ENCODE measurements at places on chromosomes 2 and 18.

GRCh38 chr2:12921321-12921720 is 204.6 kb downstream of the TRIB2 start:
- no peak for DNase-seq

- peak; percentile 6 for DNase-seq
Observed at GRCh38 chr18:10687161-10687925, 161.5 kb downstream of the NAPG start.

GRCh38 chr18:61697306-61697909 is 195.4 kb downstream of the RNF152 start:
- no peak for DNase-seq

- DNase-seq: no peak
Observed at GRCh38 chr18:28903306-28903705, 726.4 kb upstream of the CDH2 start.

- no peak for DNase-seq
Observed at GRCh38 chr18:3616142-3616541, 166.2 kb downstream of the TGIF1 start.

DNA sequence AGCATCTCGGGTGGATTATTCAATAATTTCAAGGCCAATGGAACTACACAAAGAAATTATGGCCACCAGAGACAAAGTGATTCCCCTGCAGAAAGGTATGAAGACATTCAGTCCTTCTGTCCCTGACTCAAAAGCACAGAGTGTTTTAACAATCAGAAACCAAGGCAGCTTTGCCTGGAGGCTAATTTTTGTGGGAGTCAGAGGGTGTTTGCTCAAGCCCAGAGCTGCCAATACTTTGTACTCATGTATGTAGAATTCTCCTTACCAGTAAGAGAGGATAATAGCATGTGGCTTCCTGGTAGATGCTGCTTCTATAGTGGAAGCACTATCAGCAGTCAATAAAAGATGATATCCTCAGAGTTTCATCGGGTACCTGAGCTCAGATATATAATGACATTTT is 178.4 kb downstream of the KCNE4 start:
- DNase-seq: peak; percentile 7

DNA sequence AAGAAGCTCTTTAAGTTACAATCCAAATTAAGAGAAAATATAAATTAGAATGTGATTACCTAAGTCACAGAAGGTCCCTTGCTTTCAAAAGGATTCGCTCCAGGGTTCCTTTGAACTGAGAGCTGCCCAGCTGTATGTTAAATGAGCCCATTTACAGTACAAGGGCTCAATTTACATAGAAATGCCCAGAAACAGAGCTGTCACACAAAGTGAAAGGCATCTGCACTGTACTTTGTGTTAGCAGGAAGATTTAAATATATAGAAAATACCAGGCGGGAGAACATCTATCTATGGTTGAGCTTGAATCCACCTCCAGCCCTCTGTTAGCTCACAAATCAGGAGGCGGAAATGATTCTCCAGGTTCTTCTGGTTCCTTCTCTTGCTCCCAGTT is 272.9 kb downstream of the PAX3 start:
- DNase-seq: no peak

DNA sequence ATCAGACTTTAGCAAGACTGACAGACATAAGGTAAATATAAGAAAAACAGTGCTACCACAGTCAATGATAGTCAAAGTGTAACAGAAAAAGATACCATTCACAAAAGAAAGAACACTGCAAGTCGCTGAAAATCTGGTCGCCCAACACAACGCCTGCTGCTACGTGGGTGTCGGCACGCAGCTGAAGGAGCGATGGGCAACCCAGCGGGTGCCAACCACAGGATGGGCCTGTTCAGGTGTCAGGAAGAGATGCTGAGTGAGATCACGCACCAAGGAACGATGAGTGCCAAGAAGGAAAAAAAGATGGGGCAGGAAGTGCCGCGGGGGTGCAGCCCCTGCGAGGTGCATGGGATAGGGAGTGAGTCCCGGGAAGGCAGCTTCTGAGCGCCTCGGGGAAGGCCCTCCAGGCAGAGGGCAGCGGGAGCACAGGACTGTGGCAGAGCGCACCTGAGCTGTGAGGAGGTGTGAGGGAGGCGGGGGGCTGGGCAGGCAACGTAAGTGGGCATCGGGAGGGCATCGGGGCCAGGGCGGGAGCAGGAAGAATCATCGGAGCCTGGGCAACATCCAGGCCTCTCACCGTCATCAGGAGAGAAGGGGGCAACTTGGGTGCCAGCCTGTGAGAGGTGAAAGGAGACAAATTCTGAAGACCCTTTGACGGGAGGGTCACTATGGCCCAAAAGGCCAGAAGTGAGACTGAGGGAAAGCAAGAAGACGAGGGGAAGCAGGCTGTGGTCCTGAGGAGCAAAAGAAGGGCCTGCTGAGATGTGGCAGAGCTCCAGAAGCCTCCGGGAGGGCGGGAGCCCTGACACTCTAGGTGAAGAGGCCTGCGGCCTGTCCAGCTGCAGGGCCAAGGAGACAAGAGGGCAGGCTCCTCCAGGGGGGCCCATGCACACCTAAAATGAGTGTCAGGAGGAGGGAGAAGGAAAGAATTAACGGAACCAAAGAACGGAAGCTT is 14.8 kb upstream of the MTERF4 start:
- no peak for DNase-seq

- no peak for DNase-seq
Observed at GRCh38 chr2:122414902-122415301, 659.5 kb downstream of the TSN start.

GRCh38 chr2:40450796-40451430 is 977 bp downstream of the SLC8A1 start:
- peak; percentile 54 for DNase-seq

DNA sequence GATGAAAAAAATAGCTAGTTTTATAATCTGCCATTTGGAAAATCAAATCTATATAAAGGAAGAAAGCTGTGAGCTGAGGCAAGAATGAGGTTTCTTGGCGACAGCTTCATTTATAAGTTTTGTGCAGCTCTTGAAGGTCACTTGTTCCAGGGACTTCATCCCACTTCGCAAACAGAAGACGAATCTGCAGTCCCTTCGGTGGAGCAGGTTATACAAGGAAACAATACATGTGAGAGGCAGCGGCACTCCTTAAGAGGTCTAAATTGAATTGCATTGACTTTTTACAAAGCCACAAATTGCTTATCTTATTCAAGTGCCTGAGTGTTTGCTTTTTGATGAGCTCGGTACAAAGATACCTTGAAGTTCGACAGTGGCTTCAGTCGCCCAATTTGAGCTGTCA is 72.2 kb downstream of the C1QL2 start:
- no peak for DNase-seq

- DNase-seq: peak; percentile 30
Observed at GRCh38 chr2:158740621-158741020, 54.5 kb upstream of the DAPL1 start.

GRCh38 chr2:176854062-176854461 is 358.5 kb upstream of the HNRNPA3 start:
- DNase-seq: no peak

- DNase-seq: no peak
Observed at GRCh38 chr18:11078491-11078890, 70.9 kb downstream of the PIEZO2 start.

GRCh38 chr2:63301481-63301880 is 250.9 kb downstream of the OTX1 start:
- no peak for DNase-seq

DNA sequence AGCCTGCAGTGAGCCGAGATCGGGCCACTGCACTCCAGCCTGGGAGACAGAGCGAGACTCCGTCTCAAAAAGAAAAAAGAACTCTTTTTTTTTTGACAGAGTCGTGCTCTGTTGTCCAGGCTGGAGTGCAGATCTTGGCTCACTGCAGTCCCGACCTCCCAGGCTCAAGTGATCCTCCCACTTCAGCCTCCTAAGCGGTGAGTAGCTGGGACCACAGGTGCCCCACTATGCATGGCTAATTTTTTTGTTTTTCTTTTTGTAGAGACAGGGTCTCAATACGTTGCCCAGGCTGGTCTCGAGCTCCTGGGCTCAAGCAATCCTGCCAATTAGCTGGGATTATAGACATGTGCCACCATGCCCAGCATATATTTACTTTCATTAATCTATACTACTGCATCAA is 12.5 kb upstream of the INO80D start:
- no peak for DNase-seq

DNA sequence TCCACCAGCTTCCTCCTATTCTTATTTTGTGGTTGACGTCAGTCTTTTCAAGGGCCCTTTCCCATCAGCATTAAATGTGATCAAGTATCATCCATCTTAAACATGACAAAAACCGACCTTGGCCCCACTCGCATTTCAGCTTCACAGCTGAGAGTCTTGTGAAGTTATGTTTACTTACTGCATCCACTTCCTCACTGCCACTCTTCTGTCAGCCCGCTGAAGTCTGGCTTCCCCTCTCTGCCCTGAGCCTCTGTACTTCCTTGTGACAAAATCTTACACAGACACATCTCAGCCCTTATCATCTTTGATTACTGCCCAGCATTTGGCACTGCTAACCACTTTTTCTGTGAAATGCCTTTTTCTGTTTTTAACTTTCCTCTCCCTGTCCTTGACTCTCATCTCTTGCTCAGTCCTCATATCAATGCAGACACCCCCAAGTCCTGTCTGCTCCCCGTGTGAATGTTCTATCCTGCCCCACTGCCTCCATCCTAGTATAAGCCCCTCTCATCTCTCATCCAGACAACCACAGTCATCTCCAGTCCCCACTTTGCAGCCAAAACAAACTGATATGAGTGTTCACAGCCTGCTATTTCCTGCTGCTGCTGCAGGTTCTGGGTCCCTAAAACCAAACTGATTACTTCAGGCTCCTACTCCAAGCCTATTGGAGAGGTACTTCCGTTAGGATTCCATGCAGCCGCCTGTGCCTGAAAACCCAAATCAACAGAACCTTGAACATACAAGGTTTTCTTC is 31.4 kb downstream of the FOSL2 start:
- DNase-seq: peak; percentile 69

DNA sequence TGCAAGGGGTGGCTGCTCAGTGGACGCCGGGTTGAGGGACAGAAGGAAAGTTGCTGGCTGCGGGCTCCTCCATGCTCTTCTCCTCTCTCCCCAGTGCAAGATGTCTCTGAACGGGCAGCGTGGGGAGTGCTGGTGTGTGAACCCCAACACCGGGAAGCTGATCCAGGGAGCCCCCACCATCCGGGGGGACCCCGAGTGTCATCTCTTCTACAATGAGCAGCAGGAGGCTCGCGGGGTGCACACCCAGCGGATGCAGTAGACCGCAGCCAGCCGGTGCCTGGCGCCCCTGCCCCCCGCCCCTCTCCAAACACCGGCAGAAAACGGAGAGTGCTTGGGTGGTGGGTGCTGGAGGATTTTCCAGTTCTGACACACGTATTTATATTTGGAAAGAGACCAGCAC is 30.6 kb downstream of the IGFBP2 start:
- no peak for DNase-seq

GRCh38 chr18:32815881-32816280 is 43.1 kb upstream of the KLHL14 start:
- no peak for DNase-seq

DNA sequence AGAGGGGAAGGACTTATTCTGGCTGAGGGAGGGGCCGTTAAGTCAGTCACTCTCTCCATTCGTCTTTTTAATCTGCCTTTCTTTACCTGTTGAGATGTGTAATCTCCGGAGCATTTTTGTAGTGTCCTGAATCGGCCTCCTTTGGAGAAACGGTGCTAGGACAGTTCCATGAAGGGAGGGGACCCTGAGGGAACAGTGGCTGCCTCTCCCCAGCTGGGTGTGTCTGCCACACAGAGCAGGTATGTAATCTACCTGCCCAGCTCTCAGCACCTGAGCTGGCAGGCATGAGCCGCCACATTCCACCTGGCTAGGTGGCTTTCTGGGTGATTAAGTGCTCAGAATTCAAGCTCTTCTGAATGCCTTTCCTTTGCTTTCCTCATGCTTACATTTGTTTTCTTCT is 131.2 kb downstream of the WDSUB1 start:
- no peak for DNase-seq

GRCh38 chr2:240512666-240513535 is 44.9 kb downstream of the ANKMY1 start:
- no peak for DNase-seq
